NCI-H345 (cell line): ENCODE measurements at places on chromosomes 3 and 15.
A peak's percentile ranks its signal among the peaks of the same experiment; 100 is the strongest.

GRCh38 chr15:60639502-60639901 is 160.6 kb upstream of the ICE2 start:
- no peak for DNase-seq

GRCh38 chr3:187375581-187375980 is 7.4 kb downstream of the RTP4 start:
- no peak for DNase-seq

- no peak for DNase-seq
These were observed 252.8 kb downstream of the NTRK3 start for GRCh38 chr15:88003541-88004327.

- DNase-seq: peak; percentile 90
These were observed 54.8 kb downstream of the SRGAP3 start for GRCh38 chr3:9194509-9195184.

DNA sequence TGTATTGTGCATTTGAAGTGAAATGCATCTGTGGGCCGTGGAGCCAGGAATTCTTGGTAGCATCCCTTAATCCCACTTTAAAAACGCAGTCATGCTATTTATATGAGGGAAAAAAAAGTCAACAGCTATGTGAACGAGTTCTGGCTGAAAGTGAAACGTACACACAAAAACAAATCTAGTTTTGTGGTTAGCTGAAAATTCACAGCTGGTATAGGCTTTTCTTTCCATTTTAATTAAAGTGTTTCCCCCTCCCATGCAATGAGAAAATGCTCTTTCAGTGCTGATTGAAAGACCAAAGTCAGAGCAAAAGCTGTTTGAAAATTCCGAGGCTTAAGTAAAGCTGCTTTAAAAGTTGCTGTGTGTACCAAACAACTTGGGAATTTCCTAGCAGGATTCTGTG is 297.4 kb downstream of the PLCL2 start:
- DNase-seq: no peak

DNA sequence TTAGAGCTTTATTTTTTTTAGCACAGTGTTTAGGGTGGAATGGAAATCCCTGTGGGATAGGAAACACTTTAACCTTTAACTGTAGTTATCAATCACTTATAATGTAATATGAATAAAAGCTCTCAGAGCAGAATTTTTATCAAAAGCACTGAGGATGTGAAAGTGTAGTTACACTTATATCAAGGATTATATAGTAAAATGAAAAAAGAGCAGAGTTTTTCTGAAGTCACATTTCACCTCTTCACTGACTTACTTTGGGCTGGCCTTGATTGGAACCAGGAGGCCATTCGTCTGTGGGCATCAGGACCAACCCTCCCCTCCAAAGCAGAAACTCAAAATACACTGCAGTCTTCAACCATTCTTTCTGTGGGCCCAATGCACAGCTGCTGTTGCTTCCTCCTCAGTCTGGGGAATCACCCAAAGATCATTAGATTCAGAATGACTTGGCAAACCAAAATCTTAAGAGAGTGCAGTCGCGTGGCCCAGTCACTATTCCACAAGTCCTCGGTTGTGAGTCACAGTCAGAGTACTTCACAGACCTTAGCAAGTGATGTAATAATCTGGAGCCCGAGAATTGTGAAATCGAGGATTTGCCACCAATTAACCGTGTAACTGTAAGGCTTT is 132.6 kb upstream of the COL8A1 start:
- no peak for DNase-seq

- no peak for DNase-seq
These were observed 242.1 kb upstream of the TLE3 start for GRCh38 chr15:70339571-70340493.

- DNase-seq: no peak
These were observed 231.0 kb upstream of the CHRNA7 start for GRCh38 chr15:31799319-31799714.

DNA sequence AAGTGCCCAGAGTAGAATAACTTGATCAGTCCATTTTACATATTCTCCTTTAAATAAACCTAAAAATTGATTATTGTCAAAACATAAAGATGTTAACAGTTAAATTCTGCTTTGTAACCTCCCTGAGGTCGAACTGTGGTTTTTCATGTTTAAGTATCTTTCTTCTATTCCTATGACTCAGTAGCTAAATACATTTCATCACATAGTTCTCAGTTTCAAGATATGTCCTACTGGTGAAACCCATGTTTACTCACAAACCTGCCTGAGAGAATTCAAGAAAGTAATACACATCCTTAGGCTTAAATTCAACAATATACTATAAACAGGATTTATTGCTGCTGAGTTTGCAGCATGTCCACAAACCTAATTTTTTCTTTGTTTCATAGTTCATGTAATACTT is 692.9 kb downstream of the ZPLD1 start:
- DNase-seq: no peak

DNA sequence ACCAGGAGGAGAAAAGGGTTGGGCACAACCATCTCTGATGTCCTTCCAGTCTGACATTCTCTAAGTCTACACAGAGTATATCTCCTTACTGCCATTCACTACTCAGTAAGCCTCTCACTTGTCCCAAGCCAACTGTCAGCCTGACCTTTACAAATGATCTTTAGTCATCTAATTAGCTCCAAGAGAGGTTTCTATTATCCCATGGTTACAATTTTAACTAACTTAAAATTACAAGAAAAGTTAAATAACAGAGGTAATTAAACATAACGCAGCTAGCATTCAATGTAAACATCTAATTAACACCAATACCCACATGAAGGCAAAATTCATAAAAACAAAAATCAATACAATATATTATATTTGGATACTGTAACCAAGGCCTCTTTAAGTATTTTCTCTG is 126.9 kb downstream of the LSAMP start:
- DNase-seq: no peak

- DNase-seq: no peak
These were observed 10.6 kb upstream of the SPRED1 start for GRCh38 chr15:38242055-38242454.

- no peak for DNase-seq
These were observed 39.8 kb downstream of the ADAMTS17 start for GRCh38 chr15:100301910-100302431.

DNA sequence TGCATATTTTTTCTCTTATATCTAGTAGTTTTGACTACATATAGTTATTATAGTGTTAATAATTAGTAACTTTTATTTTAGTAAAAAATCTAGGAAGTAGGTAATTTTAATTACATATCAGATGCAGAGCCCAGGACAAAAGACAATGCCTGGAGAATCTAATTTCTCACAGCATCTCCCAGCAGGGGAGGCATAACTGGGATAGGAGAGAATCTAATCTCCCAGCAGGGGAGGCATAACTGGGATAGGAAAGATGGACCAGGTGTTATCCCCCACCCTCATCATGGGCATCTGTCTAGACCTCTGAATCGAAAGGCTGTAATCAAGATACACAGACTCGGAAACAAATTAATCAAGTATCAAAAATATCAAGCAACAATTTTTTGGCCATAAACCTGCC is 58.2 kb downstream of the OSTN start:
- DNase-seq: no peak

GRCh38 chr3:182637350-182638110 is 155.8 kb upstream of the ATP11B start:
- DNase-seq: no peak

- no peak for DNase-seq
These were observed 818 bp downstream of the PPP1R2 start for GRCh38 chr3:195542316-195542697.

- no peak for DNase-seq
These were observed 8.3 kb upstream of the TASOR start for GRCh38 chr3:56691165-56692000.

- no peak for DNase-seq
These were observed 24.3 kb upstream of the TATDN2 start for GRCh38 chr3:10223676-10224639.

GRCh38 chr3:124364317-124365020 is 365.8 kb upstream of the UMPS start:
- DNase-seq: no peak

DNA sequence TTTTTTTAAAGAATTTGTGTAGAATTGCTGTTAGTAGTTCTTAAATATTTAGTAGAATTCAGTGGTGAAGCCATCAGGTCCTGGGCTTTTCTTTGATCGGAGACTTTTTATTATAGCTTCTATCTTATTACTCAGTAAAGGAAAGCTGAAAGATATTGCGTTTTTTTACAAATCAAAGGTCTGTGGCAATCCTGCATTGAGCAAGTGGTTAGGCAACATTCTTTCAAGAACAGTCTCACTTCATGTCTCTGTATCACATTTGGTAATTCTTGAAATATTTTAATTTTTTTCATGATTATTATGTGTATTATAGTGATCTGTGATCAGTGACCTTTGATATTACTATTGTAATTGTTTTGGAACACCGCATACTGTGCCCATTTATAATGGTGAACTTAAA is 140.8 kb downstream of the UNC13C start:
- no peak for DNase-seq

DNA sequence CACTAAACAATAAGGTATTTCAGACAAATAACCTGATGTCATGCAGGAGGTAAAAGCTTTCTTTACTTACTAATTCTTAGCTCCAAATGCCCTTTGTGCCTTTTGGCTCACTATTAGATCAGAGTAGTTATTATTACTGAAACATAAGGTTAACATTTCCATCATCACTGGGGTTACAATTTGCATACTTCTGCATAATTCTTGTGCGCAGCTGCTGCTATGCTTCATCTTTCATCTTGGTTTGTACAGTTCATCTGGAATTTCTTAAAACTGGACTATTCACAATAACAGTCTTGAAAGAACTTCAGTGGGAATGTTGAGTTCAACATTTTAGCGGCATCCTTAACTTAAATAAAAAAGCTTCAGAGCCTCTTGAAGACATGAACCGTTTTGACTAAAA is 383.2 kb upstream of the ADAMTS9 start:
- no peak for DNase-seq

DNA sequence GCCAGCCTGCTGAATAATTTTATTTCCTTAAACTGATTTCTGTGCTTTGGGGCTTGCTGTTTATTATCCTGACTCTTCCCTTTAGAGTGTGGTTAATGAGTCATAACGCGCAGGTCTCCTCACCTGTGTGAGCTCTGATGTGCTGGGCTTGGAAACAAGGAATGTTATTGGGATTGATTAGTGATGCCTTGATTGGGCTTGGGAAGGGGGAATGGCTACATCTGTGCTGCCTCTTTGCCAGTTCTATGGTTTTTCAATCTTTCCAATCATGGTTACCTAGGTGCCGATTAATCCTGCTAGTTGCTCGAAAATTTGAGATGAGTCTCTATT is 161.0 kb downstream of the THSD4 start:
- no peak for DNase-seq

- DNase-seq: no peak
These were observed 29.0 kb downstream of the CMSS1 start for GRCh38 chr3:99846477-99847160.

DNA sequence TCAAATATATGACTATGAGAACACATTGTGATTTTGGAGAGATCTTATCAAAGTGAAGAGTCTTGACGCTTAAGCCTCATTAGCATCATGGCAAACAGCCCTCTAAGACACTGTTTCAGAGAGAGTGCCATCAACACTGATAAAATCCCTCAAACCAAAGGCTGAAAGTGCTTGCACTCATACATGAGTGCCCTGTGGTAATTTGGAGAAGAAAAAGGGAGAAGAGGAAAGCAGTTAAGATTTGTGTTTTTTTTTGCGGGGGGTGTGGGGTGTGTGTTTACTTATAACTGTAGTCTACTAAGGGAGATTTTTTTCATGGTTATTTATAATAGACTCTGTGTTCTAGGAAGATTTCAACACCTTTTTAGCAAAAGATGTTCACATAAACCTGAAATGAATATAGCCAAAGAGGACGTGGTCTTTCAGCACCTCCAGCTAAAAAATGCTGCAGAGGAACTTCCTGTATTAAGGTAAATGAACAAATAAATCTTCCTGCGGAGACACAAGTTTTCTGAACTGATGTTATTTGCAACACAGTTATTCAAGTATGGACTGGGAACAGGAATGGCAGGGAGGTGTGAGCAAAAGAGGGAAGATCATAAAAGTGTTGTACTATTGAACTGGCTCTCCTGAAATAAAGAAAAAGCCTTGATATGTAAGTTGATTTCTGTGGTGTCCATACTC is 81.9 kb upstream of the TGFBR2 start:
- no peak for DNase-seq

DNA sequence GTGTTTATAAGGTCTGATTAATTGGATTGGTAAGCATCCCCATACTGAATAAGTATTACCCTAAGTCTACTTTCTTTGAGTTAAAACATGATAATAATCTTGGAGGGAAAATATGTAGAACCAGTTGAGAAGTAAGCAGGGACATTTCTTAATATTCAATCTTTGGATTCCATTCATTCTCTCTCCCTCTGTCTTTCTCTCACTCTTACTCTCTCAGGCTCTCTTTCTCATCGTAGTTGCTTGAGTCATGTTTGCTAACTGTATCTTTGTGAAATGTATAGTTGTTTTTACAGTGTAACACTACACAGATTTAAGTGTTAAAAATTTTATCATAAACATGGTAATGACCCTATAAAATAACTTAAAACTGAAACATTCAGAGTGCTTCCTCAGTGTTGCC is 163.8 kb downstream of the RSRC1 start:
- no peak for DNase-seq

- DNase-seq: no peak
These were observed 23.7 kb upstream of the CD276 start for GRCh38 chr15:73660455-73660854.

GRCh38 chr3:105802118-105802706 is 66.6 kb downstream of the CBLB start:
- no peak for DNase-seq

GRCh38 chr15:51288143-51289065 is 50.0 kb downstream of the CYP19A1 start:
- DNase-seq: no peak
